NCI-H1092 (cell line): ENCODE measurements at places on chromosomes 11 and 22.

DNA sequence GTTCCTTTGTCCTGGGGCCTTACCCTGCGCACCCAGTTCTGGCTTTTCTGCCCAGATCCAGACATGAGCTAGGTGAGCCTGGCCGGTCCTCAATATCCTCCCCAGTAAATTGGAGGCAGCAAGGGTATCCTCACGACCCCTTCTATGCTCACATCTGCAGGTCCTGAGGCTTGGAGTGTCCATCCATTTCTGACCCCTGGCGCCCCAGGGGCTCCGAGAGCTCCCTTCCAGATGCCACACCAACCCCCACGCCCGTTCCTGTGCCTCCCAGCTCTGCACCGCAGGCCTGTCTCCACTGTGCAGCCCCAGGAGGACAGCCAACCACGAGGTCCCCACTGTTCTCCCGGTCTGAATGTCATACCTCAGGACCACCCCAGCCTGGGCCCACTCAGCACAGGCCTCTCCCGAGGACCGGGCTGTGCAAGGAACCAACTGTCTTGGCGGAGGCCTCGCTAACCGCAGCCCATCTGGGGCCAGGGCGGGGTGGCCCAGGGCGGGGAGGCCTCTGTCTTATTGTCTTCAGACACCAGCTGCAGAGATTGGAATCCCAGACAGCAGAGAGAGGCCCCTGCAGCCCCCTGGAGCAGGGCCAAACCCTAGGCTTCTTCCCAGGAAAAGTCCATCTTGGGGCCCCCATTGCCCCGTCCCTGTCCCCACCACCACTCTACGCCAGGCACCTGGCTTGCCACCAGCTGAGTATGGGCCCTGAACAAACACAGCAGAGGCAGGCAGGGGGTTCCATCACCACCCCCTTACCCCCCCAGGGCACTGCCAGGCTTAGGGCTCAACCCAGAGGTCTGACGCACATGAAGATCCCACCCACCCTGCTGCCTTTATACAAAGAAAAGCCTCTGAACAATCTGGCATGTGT, 39.3 kb downstream of the ALX4 start:
- DNase-seq, result no peak

- DNase-seq, result peak; percentile 97
These were observed at the start of the genes CPSF7 and SDHAF2 for GRCh38 chr11:61429691-61430582. Gene CPSF7, minus strand, starts transcription at chr11:61429975. Its CDS starts 740 bp downstream, at chr11:61429235. Gene SDHAF2, plus strand, starts transcription at chr11:61430124. Its CDS starts 23 bp downstream, at chr11:61430147.

GRCh38 chr11:68966894-68967780, 13.6 kb downstream of the MRGPRD start:
- no peak for DNase-seq

DNA sequence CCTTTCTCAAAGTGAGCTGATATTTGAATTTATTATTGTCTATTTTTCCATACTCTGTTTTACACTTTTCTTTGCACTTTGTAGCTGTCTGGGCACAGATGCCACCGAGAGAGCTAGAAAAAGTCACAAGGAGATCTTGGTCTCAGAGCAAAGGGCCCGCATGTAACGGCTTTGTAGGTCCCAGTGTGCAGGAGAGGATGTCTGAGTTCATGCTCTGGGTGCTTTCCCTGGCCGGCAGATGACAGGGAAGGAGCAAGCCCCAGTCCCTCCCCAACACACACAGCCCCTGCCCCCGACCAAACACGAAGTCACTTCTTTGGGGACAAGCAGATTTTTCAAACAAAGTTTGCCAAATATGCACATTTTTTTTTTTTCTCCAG, 55.8 kb downstream of the SMIM38 start:
- DNase-seq, result no peak

DNA sequence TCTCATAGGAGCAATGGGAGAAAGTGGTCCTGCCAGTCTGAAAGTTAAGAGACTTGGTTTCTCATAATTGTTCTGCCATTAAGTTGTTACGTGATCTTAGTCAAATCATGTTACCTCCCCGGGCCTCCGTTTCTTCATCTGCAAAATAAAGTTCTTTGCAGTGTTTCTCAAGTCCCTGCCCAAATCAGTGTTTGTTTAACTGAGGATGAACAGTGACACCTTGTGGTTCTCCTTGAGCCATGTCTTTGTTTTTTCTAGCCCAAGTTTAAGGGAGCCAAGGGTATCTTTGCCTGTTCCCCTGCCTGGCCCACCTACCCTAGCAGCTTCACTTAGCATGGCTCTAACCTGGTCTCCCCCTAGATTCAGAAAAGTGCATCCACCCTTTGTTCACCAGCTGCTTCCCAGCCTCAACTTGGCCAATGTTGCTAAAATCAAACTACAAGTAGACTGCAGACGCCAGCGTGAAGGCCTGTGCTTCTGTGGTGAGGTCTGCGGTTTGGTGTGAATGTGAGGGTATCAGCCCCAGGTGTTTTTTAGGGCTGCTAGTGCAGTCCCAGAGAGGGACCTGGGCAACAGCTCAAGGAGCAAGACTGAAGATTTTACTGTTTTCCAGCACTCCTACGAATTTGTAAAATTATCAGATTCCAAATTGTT, 35.5 kb downstream of the FZD4 start:
- peak; percentile 9 for DNase-seq

DNA sequence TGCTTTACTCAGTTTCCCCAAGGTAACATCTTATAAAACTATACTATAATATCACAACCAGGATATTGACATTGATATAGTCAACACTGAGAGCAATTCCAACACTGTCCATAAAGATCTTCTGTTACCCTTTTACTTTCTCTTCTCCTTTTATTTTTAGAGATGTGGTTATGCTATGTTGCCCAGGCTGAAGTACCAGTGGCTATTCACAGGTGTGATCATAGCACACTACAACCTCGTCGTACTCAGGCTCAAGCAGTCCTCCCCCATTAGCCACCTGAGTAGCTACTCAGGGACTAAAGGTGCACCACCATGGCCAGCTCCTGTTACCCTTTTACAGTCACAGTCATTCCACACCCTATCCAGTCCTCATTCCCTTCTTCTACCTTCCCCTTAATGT, 119.7 kb downstream of the CWF19L2 start:
- DNase-seq, result no peak

GRCh38 chr11:95296621-95297025, 65.6 kb upstream of the SESN3 start:
- peak; percentile 42 for DNase-seq

GRCh38 chr11:31301549-31302510, 67.7 kb downstream of the DCDC1 start:
- DNase-seq, result no peak

DNA sequence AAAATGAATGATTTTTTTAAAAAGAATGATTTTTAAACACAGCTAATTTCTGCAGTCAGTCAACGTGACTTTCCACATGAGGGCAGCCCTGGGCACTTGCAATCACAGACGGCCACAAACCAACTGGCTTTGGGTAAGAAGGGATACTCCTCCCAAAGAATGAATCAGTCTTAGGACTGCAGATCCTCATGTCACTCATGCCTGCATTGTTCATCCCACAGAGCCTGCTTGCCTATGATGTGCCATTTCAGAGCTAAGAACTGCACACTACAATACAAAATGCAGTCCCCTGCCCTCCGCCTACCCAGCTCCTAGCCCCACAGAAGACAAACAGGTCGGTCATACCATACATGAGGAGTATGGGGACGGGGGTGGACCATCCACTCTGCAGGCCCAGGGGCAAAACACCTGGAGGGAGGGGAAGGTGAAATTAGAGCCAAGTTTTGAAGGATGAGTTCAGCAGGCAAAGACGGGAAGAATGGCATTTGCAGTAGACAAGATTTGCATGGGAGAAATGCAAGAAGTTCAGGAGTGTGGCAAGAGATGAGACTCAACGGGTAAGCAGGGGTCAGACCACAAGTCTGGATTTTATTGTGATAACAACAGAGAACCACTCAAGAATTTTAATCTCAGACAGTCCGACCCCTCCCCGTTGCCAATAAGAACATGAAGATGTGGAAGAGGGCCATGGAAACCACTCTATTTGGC, 24.7 kb downstream of the PACSIN2 start:
- no peak for DNase-seq

- DNase-seq, result no peak
These were observed 220.1 kb upstream of the SORL1-AS1 start for GRCh38 chr11:121672630-121673487.

DNA sequence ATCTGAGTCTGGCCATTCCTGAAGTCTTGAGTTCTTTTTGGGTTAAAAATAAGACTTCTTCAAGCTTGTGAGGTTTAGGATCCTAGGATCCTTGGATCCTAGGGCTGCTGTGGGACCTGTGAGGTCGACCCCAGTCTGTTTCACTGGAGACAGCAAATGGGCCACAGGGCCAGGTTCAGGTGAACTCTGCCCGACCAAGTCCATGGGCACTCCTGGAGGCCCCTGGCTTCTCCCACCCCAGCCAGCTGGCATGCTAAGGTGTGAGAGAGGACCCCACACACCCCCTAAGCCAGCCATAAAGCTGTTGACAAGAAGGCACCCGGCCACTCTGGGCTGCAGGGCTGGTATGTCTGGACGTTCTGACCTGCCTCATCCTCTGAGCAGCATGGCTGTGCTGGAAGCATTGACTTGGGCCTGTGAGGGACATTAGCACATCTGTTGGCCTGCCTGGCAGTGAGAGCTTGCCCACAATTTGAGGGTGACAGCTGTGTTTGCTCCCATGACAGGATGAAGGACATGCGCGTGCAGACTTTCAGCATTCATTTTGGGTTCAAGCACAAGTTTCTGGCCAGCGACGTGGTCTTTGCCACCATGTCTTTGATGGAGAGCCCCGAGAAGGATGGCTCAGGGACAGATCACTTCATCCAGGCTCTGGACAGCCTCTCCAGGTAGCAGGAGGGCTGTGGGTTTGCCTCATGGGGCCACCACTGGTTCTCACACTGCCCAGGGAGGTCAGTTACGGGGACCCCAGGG, 16.0 kb downstream of the CLDN5 start:
- DNase-seq, result no peak

GRCh38 chr22:30105483-30105882, 25.2 kb downstream of the HORMAD2 start:
- no peak for DNase-seq
